ENCODE measurements at places on chromosomes 4 and X.

DNA sequence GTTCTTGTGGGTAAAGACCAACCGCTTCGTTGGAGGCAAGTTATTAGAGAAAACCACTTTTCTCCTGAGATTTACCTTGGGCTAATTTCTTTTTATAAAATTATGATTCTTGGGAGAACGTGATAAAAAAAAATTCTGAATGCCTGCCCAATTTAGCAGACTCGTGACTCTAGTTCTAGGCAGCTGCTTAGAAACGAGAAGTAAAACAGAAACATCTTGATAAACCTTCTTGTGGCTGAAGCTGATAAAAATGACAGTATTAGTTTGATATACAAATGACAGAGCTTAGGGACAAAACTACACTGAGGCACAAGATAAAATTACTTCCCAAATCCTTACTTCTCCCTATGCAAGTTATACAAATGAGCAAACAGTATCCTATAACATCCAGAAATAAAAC, 458.9 kb upstream of the TEX13C start:
- DNase-seq, result no peak

DNA sequence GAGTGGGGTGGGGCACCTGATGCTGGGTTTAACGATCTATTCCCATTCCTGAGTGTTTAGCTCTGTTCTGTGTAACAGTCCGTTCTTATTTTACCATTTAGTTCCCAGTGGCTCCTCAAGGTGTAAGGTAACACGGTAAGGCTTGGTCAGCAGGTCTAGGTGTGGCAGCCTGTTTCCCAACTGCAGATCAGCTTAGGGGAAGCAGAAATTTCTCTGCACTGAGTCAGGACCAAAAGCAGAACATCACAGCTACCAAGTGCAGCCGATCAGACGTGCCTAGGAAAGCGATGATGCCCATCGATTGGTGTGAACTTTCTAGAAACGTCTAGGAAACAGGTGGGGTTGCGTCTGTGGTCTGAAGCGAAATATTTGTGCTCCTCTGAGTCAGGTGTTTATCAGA, 240.1 kb downstream of the STIM2 start:
- DNase-seq, result no peak

DNA sequence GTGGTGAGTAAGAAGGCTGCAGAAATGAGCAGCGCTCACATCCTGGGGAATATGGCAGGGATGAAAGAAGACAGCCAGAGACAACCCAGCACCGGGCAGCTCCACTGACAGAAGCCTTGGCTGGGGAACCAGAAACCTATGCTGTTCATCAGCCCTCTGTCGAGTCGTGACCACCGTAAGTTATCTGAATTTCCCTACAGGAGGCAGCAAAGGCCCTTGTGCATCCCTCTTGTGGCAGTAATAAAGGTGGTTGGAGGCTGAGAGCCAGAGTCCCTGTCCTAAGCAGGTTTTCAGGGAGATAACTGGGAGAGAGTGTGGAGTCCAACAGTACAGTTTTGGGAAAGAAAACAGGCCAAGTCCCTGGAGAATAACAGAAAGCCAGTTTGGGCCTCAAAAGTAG, 194.0 kb upstream of the BOD1L1 start:
- DNase-seq, result peak; percentile 2

GRCh38 chr4:136012220-136012619, 1520.1 kb downstream of the PCDH18 start:
- DNase-seq, result no peak

DNA sequence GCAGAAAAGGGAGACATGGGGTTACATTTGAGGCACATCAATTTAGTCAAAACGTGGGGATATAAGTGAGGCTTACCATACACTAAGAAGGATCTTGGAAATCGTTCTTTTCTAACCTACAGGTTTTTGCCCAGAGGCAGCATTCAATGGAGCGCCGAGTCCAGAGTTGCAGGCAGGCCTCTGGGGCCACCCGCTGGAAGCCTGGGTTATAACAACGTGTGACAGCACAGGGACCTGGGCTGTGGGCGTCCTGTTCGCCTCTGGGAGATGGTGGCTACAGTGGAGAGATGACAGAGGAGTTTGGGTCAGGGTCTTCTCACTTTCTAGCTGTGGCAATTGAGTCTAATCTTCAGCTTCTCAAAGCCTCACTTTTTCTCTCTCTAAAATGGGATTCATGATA, 53.9 kb downstream of the ENPP6 start:
- peak; percentile 50 for DNase-seq

DNA sequence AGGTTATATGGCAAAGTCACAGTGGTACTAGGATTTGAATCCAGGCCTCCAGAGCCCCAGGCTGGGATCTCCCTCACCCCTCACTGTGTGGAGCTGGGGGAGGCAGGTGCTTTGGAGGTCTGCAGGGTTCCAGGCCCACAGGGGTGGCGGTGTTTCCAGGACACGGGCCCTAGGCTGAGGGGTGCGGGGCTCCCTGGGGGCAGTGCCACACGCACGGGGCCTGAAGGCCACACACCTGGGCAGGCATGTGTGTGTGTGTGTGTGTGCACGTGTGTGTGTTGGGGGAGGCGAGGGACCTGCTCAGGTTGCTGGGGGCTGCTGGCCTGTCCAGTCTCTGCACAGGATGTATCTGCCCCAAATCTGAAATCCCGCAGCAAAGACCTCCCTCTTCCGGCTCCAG, 18.8 kb downstream of the SH3TC1 start:
- no peak for DNase-seq

DNA sequence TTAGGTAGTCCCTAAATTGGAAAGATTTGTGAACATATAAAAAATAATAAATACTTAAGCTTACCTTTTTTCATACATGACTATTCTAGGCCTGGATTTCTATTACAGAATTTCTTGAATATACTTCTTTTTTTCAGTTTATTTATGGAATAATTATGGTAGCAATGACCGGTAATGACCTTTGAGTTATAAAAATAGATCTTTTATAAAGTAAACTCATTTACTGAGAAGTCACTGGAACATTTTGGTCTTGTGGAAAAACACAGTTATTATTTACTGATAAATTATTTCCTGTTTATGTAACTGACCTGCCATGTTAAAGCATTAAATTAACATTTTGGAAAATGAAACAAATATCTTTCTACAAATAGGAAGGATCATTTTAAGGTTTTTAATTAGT, 80.4 kb upstream of the RASGEF1B start:
- DNase-seq, result no peak

DNA sequence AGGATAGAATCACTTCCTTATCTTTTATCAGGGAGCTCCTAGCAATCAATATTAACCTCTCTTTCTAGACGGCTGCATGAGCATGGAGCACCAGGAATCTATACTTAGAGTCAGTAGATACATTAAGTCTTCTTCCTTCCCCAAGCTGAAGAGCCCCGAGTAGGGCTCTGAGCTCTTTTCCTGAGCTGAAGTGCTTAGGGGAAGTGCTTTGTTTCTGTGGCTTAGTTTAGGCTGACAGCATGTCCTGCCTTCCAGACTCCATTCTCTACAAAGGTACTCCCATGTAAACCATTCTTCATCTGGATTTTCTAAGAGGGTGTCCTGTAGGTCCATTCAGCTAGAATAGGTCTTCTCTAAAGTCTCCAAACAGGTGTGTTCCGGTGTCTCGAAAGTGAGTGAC, 127.5 kb upstream of the AFF2 start:
- no peak for DNase-seq

- DNase-seq, result no peak
Measured at GRCh38 chr4:119858176-119858575, 208.5 kb downstream of the MAD2L1 start.

- no peak for DNase-seq
Measured at GRCh38 chrX:39563178-39563577, 534.6 kb downstream of the BCOR start.

DNA sequence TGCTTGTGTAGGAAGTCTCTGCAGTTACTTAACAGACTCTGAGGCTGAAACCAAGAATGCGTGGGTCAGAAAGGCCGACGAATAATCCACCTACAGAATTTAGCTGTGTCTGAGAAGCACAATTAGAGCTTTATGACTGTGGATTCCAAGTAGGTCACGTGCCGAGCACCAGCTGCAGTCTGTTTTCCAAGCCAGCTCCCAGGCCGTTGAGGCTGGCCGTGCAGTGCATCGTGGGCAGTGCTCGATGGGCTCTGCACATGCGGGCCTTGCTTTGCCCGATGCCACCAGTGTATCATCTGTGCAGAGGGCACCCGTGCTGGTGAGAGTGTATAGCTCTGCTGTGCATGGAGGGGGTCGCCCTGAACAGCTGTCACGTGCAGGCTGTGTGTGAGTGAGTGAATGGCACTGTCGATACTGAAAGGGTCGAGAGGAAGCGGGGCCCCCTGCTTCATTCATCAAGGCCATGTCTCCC, 67.5 kb upstream of the CLDN34 start:
- DNase-seq, result no peak

- peak; percentile 82 for DNase-seq
Measured at GRCh38 chr4:183960046-183960420, 54.9 kb downstream of the STOX2 start.

DNA sequence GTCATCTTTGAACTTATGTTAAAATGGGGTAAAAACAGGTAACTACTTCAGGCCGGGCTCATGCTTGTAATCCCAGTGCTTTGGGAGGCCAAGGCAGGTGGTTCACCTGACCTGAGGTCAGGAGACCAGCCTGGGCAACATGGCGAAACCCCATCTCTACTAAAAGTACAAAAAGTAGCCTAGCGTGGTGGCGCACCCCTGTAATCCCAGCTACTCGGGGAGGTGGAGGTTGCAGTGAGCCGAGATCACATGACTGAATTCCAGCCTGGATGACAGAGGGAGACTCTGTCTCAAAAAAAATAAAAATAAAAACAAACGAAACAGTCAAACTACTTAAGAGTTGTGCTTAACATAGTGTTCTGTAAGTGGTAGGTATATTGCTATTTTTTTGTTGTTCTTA, 2.5 kb downstream of the DDX3X start:
- no peak for DNase-seq

- DNase-seq, result no peak
Measured at GRCh38 chrX:65532016-65532415, 2.6 kb downstream of the LAS1L start.

DNA sequence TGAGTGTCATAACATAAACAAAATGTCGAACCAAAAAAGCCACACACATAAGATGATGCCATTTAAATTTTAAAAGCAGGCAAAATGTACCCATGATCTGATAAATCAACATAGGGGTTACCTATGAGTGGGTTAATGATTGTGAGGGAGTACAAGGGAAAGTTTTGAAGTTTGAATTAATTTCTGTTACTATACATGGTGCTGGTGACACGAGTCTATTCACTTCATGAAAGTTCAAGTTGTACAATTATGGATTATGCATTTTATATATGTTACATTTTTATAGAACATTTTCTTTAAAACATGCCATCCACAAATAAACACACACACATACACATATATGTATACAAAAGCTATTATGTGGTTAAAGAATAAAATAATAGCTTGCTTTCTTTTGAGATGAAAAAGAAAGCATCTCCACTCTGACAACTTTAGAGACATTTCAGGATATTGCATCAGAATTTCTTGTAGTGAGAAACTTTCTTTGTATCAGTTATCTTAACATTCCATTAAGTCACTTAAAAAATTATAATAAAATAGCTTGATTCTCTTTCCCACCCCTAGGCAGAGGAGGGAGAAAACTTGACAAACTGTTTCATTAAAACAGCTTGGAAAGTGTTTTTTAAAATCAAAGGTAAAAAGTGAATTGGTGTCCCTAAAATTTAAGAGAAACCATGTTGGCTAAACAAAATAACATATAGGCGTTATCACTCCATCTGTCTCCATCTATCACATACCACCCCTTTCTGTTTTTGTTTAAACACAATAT, 891.8 kb upstream of the NDST4 start:
- peak; percentile 69 for DNase-seq

GRCh38 chr4:26073886-26074560, 160.0 kb downstream of the SMIM20 start:
- DNase-seq, result no peak

DNA sequence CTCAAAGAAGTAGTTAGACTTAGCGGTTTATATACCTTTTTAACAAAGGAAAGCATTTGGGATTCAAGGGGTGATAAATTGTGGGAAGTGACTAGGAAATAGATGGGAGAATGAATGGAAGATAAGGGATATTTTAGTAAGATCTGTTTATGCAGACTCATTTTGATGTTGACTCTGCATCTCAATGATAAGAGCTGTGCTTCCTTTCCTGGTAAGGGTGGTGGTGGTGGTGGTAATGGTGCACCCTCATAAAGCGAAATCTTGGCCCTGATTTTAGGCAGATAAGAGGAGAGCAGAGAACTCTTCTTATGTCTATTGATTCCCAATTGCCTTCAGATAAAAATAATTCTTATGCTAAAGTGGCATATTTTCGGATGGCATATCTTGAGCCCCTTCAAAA, 197.1 kb downstream of the SPRY1 start:
- DNase-seq, result no peak

DNA sequence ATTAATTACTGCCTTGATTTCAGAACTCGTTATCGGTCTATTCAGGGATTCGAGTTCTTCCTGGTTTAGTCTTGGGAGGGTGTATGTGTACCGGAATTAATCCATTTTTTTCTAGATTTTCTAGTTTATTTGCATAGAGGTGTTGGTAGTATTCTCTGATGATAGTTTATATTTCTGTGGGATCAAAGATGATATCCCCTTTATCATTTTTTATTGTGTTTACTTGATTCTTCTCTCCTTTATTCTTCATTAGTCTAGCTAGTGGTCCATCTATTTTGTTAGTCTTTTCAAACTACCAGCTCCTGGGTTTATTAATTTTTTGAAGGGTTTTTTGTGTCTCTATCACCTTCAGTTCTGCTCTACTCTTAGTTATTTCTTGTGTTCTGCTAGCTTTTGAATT, 32.1 kb downstream of the CDX4 start:
- peak; percentile 1 for DNase-seq

DNA sequence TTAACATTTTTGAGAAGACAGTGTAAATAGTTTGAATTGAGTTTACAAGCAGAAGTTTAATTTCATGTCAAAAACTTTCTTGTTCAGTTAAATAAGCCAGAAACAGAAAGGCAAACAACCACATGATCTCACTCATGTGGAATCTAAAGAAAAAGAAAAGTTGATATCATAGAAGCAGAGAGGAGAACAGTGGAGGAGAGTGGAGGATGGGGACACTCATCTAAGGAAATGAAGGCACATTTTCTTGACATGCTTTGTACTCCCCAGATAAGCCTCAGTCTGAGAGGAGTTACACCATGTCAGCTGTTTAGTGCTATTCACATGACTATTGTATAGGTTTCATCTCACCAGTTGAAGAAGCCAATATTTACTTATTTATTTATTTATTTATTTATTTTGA, 13.5 kb downstream of the SNCA start:
- DNase-seq, result no peak
